ENCODE measurements at places on chromosomes 12 and 14.

DNA sequence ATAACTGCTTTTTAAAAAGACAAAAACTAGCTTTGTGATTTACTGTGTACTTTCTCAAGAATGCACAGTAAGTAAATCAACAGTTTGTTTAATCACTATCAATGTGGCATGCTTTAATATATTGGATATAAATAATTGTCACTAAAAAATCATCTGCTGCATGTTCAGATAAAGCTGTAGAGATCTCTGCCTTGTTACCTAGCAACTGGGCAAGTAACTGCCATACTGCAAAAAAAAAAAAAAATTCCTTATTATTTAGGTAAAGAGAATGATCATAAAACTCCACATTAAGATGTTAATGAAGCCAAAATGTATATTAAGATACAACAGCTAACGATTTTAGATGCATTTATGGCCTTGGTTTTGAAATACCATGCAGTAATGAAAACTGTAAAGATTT is 237.4 kb downstream of the APAF1 start:
- DNase-seq, result no peak

DNA sequence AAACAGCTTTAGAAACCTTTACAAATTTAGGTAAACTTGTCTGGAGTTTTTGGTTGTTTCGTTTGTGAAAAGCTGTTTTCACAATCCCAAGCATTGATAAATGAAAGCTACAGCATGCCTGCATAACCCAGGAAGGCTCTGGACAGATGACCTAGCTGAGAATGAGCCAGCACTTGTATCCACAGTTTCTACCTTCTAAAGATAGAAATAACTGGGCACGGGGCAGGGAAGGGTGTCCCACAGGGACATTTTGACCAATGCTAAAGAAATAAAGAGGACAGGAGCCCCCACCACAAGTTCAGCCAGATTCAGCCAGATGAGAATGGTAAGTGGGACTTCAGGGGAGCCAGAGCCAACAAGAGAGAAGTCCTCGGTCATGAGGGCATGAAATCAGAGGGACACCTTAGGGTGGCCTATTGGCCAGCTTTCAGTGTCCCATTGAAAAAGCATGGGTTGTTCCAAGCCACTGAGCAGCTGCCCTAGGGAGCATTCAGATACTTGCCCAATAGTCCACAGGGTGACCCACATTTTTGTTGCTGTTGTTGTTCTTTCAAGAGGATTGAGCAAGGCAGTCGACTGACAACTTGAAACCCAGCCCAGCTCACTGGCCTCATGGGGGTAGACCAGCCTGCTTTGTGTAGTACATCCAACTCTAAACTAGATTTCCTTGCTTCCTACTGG is 140.3 kb upstream of the NUDT4 start:
- DNase-seq, result no peak

DNA sequence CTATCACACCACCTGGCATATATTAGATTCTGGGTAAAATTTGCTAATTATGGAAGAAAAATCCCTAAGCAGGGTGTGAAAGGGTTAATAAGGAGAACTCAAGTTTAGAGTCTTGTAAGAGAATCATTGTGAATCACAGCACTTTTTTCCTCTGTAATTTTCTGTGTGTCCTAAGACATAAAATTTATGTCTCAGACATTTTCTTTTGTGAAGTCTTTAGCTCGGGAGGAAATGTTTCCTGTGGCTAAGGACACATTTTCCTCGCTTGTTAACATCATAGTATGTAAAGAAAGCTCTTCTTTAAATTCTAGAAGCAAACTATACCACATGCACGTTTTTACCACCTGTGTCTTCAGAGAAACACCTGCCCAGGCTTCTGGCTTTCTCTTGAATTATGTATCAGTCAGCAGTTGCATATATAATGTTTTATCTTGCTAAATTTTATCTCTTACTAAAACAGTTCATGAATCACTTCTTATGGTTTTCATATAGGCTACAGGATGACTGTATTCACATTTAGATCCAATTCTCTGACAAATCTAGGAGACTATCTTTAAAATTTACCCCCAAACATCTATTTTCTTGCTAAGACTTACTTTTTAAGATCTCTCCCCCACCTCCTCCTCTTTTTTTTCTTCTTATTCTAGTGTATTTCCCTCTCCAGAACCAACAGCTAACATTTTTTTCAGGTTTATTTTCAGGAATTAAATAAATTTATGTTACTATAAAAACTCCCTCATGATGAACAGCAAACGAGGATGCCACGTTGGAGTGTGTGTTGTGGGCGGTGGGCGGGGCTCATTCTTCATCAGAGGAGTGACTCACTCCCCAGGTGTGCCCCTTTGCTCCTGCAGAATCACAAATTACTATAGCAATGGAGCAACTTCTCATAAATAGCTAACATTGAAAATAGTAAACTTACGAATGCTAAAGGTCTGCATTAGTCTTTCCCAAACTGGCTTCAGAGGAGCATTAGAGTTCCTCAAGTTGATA is 11.6 kb upstream of the CSRP2 start:
- DNase-seq, result no peak

GRCh38 chr12:2011643-2012607 is 7.7 kb upstream of the DCP1B start:
- DNase-seq, result no peak

DNA sequence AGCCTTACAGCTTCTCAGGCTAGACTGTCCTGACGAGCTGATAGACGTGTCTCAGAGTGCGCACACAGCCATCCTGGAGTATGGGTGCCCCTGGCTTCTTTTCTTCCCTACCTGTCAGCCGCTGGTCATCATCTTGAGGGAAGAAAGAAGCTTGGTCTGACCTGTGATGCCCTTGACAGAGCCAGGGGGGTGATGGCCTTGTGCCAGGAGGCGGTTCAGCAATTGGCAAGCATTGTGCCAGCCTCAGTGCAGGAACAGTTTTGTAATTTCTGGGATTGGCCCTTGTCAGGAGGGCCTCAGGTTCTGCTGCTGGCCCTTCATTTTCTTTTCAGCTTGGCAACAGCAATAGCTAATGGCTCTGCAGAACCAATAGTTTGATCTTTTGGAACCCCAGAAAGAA is 80.1 kb downstream of the ADCK1 start:
- DNase-seq, result no peak

GRCh38 chr12:13187399-13187798 is 9.1 kb upstream of the EMP1 start:
- DNase-seq, result no peak

DNA sequence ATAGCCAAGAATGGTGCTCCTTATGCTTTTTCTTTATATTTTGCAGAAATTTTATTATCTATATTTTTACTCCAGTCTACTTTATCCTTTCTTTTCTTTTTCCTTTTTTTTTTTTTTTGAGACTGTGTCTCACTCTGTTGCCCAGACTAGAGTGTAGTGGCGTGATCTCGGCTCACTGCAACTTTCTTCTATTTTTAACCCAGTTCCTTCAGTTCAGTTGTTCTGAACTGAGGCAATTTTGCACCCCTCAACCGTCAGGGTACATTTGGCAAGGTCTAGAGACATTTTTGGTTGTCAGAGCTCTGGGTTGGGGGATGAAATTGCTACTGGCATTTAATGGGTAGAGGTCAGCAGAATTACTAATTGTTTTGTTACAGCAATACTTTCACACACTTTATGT is 75.7 kb downstream of the DIP2B start:
- no peak for DNase-seq

- DNase-seq, result no peak
Measured at GRCh38 chr14:101719045-101719645, 42.4 kb upstream of the PPP2R5C start.

DNA sequence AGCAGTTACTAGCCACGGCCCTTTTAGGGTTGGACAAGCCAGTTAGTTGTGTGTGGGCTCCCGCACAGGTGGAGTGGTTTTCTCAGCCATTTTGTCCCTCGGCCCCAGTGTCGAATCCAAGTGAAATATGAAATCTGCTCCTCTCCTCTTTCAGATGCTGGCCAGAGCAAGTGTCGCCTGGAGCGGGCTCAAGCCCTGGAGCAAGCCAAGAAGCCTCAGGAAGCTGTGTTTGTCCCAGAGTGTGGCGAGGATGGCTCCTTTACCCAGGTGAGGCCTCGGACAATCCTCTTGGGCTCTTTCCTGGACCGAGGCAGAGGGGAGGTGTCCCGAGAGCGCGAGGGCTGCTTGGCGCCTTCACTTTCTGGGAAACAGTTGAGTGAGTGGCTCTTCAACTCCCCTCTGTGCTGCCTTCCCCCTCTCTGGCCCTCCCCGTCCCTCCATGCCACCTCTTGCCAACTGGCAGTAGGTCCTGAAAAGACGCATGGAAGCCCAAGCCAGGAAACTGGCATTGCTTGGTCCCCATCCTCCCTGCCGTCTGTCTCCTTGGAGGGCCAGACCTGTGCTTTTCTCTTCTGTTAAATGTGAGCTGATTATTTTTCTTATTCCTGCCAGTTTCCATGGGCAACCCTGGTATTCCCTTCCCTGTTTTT is 74.2 kb downstream of the SMOC1 start:
- no peak for DNase-seq

GRCh38 chr12:89960011-89960507 is 251.4 kb upstream of the ATP2B1 start:
- DNase-seq, result peak; percentile 66

GRCh38 chr12:32240831-32241230 is 134.2 kb downstream of the BICD1 start:
- no peak for DNase-seq

DNA sequence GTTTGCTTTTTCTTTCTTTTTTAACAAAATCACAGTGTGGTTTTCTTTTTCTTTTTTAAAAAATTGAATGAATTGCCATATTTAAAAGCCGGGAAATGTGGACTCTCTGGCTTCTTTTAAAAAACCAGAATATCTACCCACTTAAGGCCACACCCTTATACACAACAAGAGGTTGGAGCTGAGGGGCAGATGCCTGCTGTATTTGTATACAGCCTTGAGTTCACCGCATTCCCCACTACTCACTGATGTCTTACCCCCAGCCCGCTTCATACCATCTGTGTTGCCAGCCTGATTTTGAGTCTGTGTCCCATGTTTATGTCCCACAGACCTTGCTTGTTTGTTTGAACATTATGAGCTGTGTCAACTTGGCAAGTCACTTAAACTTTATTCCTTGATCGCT is 14.3 kb downstream of the JDP2 start:
- no peak for DNase-seq

- DNase-seq, result peak; percentile 62
Measured at GRCh38 chr14:64983439-64984310, 3.0 kb upstream of the FNTB start.

DNA sequence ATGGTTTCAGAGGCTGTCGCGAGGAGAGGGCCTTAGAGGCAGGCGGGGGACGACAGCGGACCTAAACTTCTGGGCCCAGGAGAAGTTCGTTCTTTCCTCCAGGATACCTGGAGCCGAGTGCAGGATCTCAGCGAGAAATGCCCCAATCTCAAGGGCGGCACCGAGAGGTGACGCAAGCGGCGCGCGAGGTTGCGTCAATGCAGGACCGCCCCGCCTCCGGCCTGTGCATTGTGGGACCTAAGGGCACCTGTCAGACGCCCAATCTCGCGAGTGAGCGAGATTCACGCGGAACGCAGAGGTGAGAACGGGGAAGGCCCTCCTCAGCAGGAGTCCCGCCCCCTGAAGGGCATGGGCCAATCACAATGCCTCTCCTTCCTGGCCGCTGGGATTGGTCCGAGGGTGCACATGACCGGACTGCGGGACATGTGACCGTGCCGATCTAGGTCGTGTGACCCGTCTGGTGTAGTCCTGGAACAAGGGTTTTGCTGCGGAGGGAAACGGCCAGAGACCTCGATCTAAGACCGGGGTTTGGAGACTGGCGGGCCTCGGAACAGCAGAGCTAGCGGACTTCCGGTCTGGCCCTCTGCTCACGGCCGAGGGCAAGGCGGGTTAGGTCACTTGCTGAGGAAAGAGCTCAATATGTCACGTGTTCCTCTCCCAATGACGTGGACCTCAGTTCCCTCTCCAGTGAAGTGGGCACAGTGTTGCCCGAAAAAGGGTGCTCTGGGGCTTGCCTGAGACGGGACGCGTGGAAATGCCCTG is 16.3 kb upstream of the DYNC1H1 start:
- DNase-seq, result peak; percentile 100

DNA sequence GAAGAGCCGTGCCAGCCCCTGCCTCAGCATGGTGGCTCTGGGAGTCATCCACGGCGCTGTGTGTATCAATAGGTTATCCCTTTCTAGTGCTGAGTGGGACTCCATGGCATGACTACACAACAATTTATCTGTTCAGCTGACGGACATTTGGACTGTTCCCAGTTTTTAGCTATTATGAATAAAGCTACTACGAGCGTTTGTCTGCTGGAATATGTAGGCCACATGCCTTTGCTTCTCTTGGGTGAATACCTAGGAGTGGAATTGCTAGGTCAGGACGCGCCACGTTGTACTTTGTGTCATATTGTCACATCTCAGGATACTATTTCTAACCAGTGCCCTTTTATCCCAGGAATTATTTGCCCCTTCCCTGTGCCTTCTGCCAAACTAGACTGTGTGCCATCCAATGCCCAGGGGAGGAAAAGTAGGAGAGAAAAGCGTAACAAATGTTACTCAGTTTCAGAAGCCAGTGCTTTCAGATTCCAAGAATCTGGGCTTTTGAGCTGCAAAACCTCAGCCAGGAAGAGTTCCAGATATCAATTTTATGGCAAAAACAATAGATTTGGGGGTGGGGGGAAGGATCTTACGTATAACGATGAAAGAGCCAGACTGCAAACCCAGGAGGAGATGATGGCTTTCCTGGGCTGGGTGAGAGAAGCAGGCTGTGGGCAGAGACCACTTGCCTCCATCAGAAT is 62.5 kb upstream of the NCOR2 start:
- no peak for DNase-seq

DNA sequence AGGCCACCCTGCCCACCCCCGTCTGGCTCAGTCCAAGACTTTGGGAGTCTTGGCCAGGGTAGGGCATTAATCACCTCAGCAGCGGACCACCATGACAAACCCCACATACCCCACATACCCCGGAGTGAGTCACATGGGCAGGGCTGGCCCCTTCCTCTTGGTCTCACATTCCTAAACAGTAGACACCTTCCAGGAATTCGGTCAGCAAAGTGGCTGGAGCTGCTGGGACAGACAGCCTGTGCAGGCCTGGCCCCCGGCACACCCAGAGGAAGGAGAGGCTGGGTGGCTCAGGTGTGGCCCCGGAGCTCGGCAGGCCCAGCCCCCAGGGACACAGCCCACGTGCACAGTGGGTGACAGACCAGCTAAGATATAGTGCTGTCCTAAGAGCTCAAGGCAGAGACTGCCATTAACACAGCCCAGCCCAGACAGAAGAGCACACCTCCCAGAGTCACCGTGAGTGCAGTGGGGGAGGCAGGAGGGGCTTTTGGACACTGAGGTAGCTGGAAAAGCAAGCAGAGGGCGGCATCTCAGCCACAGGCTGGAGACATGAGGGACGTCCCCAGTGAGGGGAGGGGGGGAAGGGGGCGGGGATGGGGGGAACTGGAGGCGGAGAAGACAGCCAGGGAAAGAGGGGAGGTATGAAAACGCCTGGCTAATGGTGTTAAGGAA is 24.0 kb downstream of the CCDC85C start:
- no peak for DNase-seq

- peak; percentile 40 for DNase-seq
Measured at GRCh38 chr12:111788178-111788654, 21.5 kb downstream of the ALDH2 start.

DNA sequence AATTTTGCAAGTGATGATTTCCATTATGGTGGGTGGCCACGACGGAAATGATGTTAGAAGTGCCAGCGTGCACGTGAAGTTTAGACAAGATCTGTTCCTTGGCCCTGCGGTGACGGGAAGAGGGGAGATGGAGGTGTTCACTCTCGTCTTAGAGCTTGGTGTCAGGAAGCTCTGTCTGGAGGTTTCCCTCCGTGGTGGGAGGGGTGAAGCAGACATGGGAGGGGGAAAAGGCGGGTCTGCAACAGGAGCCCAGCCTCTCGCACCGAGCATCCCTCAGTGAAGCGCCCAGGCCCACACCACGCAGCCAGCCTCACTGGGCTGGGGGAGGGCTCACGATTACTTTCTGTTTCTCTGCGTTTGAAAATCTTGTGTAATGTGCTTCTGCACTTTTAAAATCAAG is 26.3 kb downstream of the EML1 start:
- DNase-seq, result no peak

All from B cell (primary cell).